HCT116 (cell line): ENCODE measurements at places on chromosomes 13 and 19. TPM values are rescaled to one million over a fixed set of nuclear protein-coding genes. Genes with fewer than 3 reads are reported as not detected.

DNA sequence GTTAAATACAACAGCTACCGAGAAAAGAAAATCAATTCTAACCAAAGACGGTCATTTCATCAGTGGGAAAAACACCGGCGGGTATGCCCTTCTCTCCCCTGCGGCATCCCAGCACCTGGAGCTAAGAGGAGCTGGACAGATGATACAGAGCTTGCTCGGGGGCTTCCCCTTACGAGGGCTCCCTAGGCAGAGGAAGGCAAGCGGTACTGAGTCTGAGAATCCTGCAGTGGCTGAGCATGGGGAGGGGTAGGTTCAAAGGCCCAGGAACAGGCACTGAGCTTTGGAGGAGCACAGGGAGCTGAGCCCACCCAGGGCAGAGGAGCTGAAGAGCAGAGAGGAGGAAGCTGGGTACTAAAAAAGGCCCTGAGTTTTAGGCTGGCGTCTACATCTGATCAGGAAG is 12.7 kb downstream of the STK24 start:
- peaks cover 14% of the 10 kb centered on the region for H3K4me1 ChIP-seq
- H3K27ac ChIP-seq: no peak overlapping the region
- H3K4me3 ChIP-seq: no peak overlapping the region
- no peaks in the 10 kb centered on the region for H3K36me3 ChIP-seq
- no peak for DNase-seq
- H3K27me3 ChIP-seq: no peaks in the 10 kb centered on the region

- no peaks in the 10 kb centered on the region for H3K4me1 ChIP-seq
- H3K36me3 ChIP-seq: 0 out of 2 replicates have a peak, but pooled peaks cover 6% of the 10 kb centered on the region
- no peak overlapping the region for H3K4me3 ChIP-seq
- no peak overlapping the region for H3K27ac ChIP-seq
- no peaks in the 10 kb centered on the region for H3K27me3 ChIP-seq
Measured at GRCh38 chr19:11238041-11238440, 1.4 kb upstream of the ANGPTL8 start.

DNA sequence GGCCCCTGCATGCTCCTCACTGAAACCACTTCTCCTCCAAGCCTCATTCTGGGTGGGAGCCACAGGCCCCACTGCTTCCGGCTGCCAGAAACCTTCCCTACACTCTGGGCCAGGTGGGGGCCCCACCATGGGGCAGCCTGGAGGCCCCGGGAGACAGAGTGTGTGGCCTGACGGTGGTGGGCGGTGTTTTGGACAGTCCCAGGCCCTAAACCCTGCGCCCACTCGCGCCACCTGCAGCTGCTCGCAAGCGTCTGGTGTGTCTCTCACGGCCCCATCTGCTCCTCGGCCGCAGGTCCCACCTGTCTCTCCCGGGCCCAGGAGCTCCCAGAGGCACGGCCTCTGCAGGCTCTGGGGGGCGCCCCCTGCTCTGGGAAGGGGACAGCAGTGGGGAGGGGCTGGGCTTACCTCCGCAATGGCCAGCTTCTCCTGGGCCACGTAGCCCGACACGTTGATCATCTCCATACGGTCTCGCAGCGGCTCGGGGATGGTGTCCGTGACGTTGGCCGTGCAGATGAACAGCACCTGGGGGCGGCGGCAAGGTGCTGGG is 5.6 kb downstream of the RPL36 start:
- H3K4me3 ChIP-seq: no peak overlapping the region
- H3K36me3 ChIP-seq: peaks cover 20% of the 10 kb centered on the region
- no peak for DNase-seq
- peaks cover 20% of the 10 kb centered on the region; the same call in 1 of the 2 replicates for H3K4me1 ChIP-seq
- no peak overlapping the region for H3K27ac ChIP-seq

DNA sequence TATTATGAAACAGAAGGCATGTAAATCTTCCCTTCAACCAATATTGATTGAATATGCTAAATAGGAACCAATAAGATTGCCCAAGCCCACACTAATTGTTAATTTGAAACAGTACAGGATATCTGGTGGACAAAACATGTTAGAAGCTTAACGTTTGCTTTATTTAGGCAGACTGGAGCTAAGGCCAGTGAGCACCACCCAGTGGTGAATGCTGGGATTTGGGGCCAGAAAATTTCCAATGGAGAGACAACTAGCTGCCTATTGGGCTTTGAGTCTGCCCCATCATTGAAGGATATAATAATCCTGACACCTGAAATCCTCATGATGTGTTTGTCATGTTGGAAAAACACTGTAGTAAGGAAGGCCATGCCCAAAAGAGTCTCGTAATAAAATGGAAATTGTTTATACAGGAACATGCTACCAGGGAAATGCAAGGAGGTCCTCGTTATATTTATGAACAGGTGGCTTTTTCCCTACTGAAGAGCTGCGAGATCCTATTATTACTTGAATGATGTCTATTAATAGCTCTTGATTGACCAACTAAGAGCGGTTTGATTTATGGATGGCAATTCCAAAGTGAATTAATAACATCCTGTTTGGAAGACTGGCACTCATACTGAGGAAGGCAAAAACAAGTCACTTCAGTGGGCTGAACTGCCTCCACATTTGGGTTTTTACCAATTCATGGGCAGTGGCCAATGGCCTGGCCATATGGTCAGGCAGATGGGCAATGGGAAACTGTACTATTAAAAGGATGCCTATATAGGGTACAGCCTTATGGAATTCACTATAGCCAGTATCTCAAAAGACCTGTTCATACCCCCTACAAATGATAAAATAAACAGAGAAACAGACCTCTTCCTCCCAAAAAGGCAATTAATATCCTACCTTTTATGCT is 8.7 kb downstream of the SIGLECL1 start:
- H3K4me1 ChIP-seq: no peaks in the 10 kb centered on the region
- H3K27ac ChIP-seq: no peak overlapping the region
- no peaks in the 10 kb centered on the region for H3K36me3 ChIP-seq
- DNase-seq: peak; percentile 41
- H3K27me3 ChIP-seq: no peaks in the 10 kb centered on the region; the same call in 1 of the 2 replicates
- no peak overlapping the region for H3K4me3 ChIP-seq

DNA sequence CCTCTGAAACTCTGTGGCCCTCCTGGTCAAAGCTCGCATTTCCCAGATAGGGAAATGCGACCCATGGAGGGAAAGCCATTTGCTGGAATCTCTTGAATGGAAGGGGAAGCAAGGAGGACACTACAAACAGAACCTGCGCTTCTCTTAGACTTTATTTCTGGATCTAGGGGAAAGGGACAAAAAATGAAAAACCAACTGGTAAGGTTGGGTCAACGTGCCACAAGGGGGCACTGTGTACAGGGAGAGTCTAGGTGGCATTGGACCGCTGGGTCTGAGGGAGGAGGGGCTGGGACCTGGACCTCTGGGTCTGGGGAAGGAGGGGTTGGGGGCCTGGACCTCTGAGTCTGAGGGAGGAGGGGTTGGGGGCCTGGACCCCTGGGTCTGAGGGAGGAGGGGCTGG is 5.0 kb downstream of the KLK4 start:
- H3K4me1 ChIP-seq: peaks cover 4% of the 10 kb centered on the region; the same call in 1 of the 2 replicates
- no peak overlapping the region for H3K27ac ChIP-seq
- no peaks in the 10 kb centered on the region for H3K36me3 ChIP-seq
- no peak overlapping the region for H3K4me3 ChIP-seq
- H3K27me3 ChIP-seq: no peaks in the 10 kb centered on the region
- DNase-seq: no peak

GRCh38 chr13:103067751-103068555 is 1.7 kb upstream of the SLC10A2 start:
- peaks cover 5% of the 10 kb centered on the region; the same call in 1 of the 2 replicates for H3K27me3 ChIP-seq
- no peak for DNase-seq
- H3K4me1 ChIP-seq: no peaks in the 10 kb centered on the region
- H3K36me3 ChIP-seq: no peaks in the 10 kb centered on the region
- no peak overlapping the region for H3K27ac ChIP-seq

- H3K27ac ChIP-seq: no peak overlapping the region
- no peak for DNase-seq
- H3K27me3 ChIP-seq: no peaks in the 10 kb centered on the region
- no peak overlapping the region for H3K4me3 ChIP-seq
- no peaks in the 10 kb centered on the region for H3K36me3 ChIP-seq
Measured at GRCh38 chr13:39587939-39588338, 15.1 kb downstream of the LHFPL6 start.

- H3K4me1 ChIP-seq: no peaks in the 10 kb centered on the region
- H3K4me3 ChIP-seq: no peak overlapping the region
- DNase-seq: no peak
- no peak overlapping the region for H3K27ac ChIP-seq
Measured at GRCh38 chr13:28585561-28585960, 73.4 kb upstream of the POMP start.

DNA sequence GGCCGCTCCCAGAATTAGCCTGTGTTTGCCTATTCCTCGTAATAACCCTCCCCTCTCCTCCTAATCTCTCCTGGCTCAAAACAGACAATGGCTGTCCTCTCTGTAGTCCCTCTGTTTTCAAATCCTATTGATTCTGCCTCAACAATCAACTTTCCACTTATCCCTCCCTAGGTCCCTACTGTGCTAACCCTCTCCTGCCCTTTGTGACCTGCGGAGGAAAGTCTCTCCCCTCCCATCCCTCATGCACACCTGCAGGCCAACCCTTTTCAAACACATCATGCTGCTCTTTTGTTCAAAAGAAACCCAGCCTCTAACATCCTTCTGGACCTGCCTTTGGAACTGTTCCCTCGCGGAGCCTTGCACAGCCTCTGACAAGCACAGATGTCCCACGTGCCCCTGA is 37.3 kb downstream of the CILP2 start:
- H3K36me3 ChIP-seq: no peaks in the 10 kb centered on the region
- no peak overlapping the region for H3K4me3 ChIP-seq
- H3K27me3 ChIP-seq: no peaks in the 10 kb centered on the region
- peaks cover 7% of the 10 kb centered on the region; the same call in 1 of the 2 replicates for H3K4me1 ChIP-seq

DNA sequence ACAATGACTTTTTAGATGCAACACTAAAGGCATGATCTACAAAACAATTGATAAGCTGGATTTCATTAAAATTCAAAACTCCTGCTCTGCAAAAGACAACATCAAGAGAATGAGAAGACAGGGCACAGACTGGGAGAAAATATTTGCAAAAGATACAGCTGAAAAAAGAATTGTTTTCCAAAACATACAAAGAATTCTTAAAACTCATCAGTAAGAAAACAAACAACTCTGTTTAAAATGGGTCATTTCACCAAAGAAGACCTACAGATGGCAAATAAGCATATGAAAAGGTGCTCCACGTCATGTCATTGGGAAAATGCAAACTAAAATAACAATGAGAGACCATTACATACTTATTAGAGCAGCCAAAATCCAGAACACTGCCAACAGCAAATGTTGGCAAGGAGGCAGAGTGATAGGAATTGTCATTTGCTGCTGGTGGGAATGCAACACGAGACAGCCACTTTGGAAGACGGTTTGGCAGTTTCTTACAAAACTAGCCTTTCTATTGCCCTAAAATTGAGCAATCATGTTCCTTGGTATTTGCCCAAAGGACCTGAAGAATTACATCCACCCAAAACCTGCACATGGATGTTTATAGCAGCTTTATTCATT is 39.2 kb downstream of the FLT1 start:
- H3K36me3 ChIP-seq: no peaks in the 10 kb centered on the region
- no peak overlapping the region for H3K4me3 ChIP-seq
- DNase-seq: no peak
- H3K27ac ChIP-seq: no peak overlapping the region
- no peaks in the 10 kb centered on the region for H3K4me1 ChIP-seq

MAP4K1 gene
- total RNA-seq: 9.1 TPM

P2RY11 gene
- 43.8 TPM for total RNA-seq

S1PR5 gene
- total RNA-seq: 4.4 TPM

TMEM238 gene
- 21.0 TPM for total RNA-seq

KLC3 gene
- total RNA-seq: 22.8 TPM

ZNF221 gene
- 2.5 TPM for total RNA-seq

PCDH8 gene
- not detected for total RNA-seq
